T follicular helper cell (primary cell): ENCODE measurements at places on chromosomes 5 and 9.

DNA sequence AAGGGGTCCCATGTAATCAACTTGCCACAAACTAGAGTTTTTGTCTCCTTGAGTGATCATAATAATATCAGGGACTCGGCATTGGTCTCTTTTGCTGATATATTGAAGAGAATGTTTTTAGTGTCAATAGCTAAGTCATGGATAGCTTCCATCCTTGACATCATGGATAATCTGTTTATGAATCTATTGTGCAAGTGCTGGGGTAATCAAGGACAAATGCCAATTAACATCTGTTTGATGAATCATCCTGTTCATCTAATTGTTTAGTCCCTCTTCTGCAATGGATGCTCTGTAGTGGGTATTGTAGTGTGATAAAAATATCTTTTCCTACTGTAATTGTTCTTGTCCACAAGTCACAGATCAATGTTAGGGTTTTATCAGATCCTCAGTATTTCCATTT lies 607.5 kb upstream of the SEMA6A start:
- DNase-seq = no peak

- no peak for DNase-seq
Measured at GRCh38 chr5:77853353-77853907, 77.3 kb upstream of the TBCA start.

GRCh38 chr5:120613729-120614128 lies 149.6 kb downstream of the PRR16 start:
- DNase-seq = no peak

DNA sequence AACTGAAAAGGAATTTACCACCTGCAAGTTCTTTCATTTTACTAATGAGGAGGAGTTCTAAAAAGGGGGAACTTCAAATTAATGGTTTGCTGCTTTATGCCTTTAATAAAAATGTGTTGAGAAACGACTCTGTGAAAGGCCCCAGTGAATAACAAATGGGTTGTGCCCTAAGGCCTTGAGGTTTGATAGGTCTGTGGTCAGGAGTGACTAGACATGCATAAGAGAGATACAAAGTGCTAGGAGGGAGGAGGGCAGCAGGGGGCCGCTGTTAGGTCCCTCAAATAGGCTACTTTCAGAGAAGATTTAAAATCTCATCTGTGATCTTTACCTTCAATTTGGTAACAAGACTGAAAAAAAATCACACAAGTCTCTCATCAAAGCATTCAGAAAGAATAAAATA lies 58.3 kb downstream of the FAM81B start:
- DNase-seq = no peak

- DNase-seq = no peak
Measured at GRCh38 chr5:165015547-165015946, 1510.1 kb downstream of the MAT2B start.

GRCh38 chr5:9380109-9380508 lies 165.8 kb downstream of the SEMA5A start:
- DNase-seq = no peak

GRCh38 chr9:95036676-95037075 lies 280.8 kb downstream of the FANCC start:
- DNase-seq = no peak

DNA sequence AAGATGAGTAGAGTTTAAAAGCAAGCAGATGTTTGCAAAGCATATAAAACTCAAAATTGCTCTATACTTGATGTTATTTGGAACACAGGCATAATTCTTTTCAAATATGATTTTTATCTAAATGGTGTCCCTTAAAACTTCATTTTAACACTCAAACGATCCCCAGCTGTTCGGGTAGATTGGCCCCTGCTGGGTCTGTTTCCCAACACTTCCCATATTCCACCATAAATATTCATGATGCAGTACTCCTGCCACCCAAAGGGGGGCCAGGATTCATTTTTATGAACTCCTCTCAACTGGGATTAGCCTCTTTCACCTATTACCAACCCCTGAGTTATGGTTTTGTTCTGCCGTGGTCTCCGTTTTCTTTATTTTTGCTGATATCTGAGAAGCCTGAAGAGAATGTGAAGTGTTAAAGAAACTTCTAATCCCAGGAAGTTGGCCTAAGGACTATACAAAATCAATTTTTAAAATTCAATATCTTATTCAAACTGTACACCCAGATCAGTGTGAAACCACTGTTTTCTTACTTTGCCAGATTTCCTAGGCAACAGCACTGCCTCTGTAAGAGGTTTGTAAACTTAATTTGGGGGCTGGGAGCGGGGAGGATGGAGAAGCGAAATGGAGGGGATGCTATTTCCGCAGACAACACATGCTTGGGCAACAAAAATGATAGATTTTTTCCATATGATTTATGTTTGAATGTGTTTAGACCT lies 384.1 kb downstream of the DMRT2 start:
- no peak for DNase-seq

- no peak for DNase-seq
Measured at GRCh38 chr9:128771094-128771721, 519 bp downstream of the ZER1 start.

- DNase-seq = no peak
Measured at GRCh38 chr5:52811067-52811749, 23.5 kb downstream of the ITGA1 start.

- DNase-seq = no peak
Measured at GRCh38 chr5:153654504-153655200, 164.2 kb downstream of the GRIA1 start.

- DNase-seq = no peak
Measured at GRCh38 chr5:29758986-29759421, 1434.5 kb upstream of the CDH6 start.

- DNase-seq = no peak
Measured at GRCh38 chr5:130278136-130278535, 373.9 kb downstream of the CHSY3 start.
